Activated CD4-positive, alpha-beta T cell treated with anti-CD3 and anti-CD28 coated beads, Interleukin-2, amount 50 U/mL, for 4 hours (primary cell): ENCODE measurements at places on chromosomes 1 and 21.

GRCh38 chr21:33075596-33076195 is 5.8 kb downstream of the OLIG1 start:
- no peak for DNase-seq

DNA sequence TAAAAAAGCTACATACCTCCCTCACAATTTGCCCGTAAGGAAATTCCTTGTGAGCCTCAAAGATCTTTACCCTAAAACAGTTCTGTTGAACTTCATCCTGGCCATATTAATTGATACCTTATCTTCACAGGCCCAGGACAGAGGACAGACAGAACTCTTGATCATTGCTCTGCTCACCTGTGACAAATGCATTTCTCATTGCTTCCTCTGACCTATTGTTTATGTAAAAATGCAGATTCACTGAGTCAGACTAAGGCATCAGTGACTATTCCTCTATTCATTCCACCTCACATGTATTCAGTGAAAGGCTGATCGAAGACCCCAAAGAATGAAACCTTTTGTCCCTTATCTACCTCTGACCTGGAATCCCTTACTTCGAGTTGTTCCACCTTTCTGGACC is 61.0 kb downstream of the BACH1 start:
- DNase-seq: no peak

DNA sequence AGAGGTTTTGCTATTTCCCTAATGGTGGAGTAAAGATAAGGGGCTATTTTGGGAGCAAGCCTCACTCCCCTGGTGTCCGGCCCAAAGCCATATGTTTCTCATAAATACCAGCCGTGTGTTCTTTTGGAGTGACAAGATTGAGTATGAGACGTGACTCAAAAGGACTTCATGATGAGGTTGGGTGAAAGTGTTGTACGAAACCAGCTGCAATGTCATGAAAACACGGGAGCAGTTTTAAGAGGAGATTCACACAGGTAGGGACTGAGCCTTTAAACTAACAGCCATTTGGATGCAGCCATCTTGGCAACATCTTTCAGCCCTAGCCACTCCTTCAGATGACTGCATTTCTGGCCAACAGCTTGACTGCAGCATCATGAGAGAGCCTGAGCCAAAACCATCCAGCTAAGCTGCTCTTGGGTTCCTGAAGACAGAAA is 532.3 kb upstream of the USP24 start:
- no peak for DNase-seq

DNA sequence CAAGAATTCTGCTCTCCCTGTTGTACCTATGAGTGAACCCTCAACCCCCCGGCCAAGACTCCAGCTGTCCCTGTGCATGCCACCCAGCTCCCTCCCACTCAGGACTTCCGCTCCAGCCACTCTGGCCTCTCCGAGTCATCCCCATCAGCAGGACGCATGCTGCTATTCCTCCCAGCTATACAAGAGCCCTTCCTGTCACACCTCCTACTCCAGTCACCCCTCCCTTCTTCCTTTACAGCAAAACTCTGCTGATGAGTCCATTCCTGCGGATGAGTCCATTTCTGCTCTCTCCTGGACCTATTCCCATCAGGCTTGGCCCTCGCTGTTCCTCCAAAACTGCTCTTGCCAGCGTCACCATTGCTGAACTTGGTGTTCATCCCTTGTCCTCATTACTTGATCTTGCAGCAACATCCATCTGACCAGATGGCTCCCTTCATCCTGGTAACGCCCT is 42.2 kb downstream of the H3-3A start:
- no peak for DNase-seq

- DNase-seq: no peak
Observed at GRCh38 chr1:235244974-235245592, 82.9 kb downstream of the ARID4B start.

DNA sequence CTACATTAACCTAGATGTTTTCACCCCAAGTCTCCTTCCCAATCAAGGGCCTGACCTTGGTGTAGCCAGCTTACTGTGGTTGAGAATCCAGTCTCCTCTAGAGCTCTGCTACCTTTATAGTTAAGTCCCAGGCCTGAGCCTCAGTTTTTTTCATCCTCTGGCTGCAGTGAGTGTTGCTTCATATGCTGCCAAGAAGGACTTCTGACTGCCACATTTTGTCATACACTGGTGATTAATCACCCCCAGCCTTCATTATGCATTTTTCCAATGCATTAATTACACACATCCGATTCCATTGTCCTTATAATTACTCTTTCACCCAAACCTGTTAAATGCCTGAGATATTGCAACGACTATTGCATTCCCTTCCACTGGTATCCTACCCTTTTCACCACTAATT is 66.3 kb upstream of the FGGY start:
- DNase-seq: no peak

- DNase-seq: no peak
Observed at GRCh38 chr1:155125946-155126555, 1.6 kb upstream of the EFNA1 start.

DNA sequence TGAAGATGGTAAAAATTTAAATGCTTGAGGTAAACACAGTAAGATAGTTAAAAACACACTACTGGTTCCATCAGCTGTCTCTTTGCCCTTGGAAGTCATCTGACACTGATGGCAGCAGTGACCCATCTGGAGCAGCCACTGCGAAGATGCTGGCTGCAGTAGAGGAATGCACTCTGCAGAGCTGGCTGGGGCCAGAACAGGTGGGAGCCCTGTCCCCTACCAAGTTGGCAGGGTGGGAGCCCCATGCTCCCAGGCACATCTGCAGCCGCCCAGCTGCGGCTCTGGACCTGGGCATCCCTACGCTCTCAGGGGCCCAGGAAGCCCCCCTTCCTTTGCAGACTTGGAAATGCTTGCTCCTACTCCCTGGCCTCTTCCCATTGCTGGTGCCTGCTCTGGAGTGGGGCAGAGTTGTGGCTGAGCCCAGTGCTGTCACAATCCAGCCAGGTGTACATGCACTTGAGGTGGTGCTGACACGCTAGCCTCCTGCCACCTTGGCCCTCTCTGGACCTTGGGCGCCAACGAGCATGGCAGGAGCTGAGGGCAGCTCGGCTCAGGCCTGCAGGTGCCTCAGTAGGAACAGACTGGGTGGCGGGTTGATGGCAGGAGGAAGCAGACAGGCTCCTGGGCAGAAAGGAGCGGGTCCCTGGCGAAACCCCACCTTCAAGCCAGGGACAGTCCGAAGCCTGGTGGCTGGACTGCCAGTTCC is 227.0 kb downstream of the FGGY start:
- DNase-seq: no peak

DNA sequence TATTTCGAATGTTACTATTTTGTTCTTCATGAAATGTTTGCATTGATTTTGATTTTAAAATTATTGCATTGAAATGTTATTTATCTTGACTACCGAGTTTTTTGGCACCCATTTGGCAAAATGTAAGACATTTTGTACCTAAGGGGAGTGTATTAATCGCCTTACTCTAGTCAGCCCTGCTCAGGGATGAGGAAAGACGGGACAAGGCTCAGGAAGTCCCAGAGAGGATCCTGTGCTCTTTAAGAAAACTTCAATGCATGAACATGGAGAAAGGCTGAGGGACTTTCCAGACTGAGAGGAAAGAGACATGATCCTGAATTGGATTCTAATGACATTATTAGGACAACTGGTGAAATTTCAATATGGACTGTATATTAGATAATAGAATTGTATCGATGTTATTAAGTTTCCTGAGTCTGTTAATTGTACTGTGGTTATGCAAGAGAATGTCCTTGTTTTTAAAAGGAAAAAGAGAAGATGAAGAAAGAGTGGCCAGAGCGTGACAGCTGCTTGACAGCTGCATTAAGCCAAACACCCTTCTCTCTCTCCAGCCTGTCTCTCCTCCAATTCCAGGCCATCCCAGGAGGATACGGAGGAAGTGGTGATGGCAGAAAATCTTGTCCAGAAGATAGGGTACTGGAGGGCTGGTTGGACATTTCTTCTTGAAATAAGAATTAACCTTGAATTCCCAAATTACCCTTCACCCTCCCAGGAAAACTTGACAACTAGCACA is 66.0 kb downstream of the PLEKHA6 start:
- no peak for DNase-seq

DNA sequence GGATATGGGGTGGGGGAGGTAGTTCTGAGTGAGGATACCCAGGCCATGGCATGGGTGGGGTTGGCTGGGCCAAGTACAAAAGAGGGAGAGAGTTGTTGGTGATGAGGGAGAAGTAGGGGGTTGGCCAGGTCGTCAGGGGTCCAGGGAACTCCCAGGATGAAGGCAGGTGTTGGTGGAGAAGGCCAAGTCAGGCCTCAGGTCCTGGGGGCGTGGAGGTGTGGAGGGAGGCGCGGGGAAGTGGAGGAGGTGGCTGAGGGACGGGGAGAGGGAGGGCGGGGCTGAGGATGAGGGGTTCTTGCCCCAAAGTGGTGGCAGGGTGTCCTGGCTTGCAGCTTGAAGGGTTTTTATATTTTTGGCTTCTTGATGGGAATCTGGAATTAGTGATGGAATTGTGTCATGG is 61.1 kb downstream of the FOXO6 start:
- no peak for DNase-seq

DNA sequence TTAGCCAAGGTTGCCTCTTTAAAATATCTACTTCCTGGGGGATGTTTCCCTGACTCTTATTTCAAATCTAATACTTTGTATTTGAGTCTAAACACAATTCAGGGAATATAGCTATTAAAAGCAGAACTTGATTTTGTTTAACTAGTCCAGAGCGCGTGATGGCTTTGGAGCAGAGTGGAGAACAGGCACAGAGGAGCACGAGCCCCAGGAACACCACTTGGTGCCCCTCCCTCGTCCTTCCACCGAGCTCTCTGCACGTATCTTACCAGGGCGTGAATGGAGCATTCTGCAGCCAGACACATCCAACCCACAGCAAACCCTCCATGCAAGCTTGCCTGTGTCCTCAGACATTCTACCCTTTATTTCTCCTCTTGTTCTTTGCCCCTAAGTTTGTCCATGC is 14.1 kb downstream of the KIF26B start:
- no peak for DNase-seq

DNA sequence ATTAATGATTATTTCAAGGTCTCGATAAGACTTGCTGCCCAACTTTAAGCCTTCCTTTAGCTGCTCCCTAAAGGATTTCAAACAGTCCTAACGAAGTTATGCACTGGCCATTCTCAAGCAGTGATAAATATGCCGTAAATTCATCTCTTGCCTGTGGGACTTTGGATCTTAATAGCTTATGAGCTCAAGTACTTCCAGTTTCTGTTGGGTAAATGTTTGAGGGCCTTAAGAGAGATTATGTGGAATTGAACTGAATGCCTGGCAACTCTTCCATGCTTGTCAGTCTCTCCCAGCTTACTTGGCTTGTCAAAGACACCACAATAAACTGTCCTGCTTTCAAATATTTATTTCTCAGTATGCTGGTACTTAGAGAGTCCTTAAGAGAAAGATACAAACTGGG is 3.5 kb upstream of the OR10J4 start:
- DNase-seq: no peak

DNA sequence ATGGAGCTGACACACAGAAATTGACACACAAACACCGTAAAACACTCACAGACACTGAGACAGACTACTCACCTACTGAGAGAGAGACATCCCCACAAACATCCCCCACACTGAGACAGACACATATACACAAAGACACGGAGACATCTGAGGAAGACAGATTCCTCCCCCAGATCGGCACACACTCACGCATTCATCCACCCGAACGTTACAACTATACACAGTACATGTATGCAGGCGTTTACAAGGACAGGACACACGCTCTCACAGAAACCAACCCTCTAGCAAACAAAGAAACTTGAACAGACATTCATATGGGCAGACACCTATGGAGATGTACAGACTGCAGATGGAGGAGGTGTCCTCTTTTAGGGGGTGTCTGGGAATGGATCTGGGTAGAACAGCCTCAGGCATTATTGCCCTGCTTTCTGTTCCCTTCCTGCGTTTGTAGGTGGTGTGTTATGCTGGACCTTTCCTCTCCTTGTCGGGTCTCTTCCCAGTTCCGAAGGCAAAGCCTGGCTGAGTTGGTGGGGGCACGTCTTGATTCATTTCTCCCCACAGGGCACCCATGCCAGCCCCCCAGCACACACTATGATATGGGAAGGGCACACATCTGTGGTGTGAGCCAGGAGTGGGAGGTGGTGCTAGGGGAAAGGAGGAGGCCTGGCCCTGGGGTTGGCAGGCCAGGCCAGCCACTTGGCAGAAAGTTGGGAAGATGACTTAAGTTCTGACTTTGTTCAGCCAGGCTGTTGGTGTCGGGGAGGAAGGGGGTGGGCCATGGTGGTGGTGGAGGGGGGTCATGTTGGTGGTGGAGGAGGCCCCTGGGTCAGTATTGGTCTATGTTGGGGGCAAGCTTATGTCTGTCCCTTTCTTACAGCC is 1.5 kb downstream of the KIRREL1 start:
- DNase-seq: no peak

- DNase-seq: no peak
Observed at GRCh38 chr1:203362720-203363025, 11.8 kb upstream of the FMOD start.

DNA sequence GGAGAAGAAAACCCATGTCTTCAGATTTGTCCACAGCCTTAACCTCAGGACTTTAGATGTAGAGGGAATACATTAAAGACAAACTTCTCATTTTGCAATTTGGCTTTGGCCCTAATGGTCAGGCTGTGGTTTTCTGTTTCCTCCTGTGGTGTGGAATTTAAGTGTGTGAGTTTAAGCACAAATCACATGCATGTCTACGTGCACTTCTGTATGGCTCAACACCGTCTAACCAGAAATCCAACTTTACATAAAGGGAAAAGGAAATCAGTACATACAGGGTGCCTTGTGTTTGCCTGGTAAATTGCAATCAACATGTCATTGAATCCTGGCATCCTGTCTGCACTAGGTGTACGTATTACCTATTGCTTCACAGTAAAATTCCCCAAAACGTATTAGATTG is 1.2 kb upstream of the ZNF124 start:
- no peak for DNase-seq

DNA sequence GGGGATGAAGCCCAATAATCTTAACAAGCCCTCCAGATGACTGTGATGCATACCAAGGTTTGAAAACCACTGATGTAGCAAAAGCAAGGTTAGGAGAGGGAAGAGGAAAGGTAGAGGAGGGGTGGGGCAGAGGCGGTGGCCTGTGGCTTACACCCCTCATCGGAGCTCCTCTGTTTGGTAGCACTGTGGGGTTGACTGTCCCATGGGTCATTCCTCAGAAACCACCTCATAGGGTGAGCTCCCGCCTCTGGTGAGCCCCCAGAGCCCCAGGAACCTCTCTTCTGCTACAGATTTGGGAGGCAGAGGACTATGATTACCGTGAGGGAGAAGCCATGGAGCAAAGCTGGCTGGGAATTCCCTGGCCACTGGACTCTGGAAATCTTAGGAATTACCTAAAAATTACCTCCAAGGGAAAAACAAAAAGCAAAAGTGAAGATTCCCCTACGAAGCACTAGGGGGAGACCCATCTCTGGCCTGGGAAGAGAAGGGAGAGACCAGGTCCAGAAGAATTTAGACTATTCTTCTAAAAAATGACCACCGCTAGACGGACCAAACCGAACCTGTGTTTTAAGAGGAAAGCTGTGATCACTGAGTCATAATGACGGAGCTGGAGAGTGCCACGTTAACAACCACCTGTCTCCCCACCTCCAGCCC is 1.5 kb upstream of the RASSF5 start:
- DNase-seq: no peak
